ENCODE measurements at places on chromosomes 6 and 20.

DNA sequence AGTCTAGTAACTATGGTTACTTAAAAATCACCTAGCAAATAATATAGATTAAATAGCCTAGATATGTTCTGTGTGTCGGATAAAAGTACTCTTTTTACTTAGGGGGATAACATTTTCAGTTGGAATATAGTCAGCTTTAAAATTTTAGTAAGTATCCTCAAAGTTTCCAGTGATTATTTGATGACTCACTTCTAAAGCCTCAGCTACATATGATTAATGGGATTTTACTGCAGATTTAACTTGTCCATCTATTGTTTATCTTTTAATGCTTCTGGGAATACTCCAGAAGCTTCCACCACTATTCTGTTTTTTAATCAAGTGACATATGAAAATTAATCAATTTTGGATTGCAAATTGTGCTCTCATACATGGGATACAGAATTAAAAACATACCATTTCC lies 8.7 kb upstream of the TENT5A start:
- no peak for DNase-seq

DNA sequence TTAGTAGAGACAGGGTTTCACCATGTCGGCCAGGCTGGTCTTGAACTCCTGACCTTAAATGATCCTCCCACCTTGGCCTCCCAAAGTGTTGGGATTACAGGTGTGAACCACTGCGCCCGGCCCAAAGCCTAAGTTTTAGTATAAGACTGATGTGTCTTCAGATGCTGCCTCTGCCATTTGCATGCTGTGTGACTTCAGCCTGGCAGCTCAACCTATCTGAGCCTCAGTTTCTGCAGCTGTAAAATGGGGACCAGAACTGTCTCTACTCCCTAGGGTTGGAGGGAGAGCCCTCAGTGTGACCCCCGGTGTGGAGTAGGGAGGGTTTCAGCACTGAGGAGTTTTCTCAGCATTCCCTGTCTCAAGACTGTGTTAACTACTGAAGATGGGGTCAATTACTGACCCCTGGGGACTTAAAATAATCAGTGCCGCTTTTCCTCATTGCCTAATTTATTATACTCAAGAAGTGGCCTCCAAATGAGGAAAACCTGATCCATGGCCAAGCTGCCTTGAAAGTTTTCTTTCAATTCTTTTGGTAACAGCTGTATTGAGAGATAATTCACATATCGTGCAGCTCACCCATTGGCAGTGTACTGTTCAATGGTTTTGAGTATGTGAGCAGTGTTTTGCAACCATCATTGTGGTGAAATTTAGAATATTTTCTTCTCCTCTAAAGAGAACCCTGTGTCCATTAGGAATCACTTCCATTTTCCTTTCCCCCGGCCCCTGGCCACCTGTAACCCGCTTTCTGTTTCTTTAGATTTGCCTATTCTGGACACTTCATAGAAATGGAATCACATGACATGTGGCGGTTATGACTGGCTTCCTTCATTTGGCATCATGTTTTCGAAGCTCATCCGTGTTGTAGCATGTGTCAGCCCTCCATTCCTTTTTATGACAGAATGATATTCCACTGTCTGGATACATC lies 64.8 kb downstream of the PHACTR3 start:
- no peak for DNase-seq

DNA sequence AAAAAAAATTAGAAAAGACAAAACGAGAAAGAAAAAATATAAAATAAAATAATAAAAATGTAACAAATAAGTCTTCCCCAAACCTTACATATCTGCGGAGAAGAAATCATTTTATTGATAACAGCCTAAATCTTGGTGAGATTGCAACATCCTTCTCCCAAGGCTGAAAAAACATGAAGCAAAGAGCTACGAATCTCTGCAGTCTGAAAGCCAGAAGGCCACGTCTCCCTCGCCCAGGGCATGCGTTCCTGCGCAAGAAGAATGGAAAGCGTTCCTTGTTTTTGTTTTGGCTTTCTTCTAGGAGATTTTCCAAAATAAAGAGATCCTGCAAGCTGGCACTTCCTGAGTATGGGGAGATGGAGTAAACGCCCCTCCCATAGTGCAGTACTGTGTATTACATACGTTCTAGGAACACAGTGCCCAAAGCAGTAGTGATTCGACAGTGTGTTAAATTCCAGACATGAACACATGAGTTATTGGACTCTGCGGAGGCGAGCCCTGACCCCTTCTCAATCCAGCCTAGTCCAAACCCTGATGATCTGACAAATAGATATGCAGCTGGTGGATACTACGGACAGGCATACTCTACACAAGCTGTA lies 126.7 kb upstream of the RREB1 start:
- DNase-seq: no peak

GRCh38 chr20:6718662-6719368 lies 48.7 kb upstream of the BMP2 start:
- DNase-seq: no peak

DNA sequence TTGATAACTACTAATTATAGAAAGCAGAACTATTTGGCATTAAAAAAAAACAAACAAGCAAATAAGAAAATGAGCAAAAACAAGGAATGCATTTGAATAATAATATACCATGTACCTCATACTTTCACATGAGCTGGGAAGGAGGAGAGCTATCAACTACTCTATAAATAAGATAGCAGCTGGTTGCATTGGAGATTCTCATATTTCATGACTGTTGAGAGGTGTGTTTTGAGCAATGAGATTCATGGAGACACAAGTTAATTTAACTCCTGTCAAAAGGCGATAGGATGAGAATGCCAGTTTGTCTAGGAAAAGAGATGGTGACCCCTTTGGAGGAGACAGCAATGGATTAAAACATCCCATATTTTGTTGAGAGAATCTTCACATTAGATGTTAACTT lies 348.8 kb upstream of the SPTLC3 start:
- no peak for DNase-seq

GRCh38 chr6:113679051-113679450 lies 178.1 kb upstream of the MARCKS start:
- DNase-seq: no peak

DNA sequence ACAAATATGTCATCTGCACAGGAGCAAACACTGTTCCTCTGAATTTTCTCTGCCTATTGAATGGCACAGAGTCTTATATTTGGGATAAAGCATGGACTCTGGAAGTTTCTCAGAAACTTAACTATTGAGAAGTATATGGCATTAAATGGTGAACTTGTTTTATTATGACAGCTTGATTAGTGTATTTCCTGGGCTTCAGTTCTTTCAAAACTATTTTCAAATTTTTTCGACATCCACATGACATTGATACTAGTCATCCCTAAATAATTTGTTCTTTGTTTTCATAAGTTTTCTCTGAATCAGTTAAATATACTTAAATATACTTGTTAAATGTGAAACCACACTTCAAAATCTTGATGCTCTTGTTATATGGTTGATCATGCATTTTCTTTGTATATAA lies 144.0 kb upstream of the TSHZ2 start:
- DNase-seq: no peak

DNA sequence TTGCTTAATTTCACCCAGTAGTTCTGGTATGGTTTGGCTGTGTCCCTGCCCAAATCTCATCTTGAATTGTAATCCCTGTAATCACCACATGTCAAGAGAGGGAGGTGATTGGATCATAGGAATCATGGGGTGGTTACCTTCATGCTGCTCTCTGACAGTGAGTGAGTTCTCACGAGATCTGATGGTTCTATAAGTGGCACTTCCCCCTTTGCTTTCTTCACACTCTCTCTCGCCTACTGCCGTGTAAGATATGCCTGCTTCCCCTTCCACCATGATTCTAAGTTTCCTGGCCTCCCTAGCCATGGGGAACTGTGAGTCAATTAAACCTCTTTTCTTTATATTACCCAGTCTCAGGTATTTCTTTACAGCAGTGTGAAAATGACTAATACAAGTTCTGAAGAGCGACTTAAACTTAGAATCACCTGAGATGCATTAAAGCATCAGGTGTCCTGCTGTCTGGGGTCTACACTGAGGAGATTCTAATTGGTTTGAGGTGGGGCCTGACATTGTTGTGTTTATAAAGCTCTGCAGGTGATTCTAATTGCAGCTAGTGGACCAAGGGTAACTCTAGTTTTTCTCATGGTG lies 82.1 kb upstream of the DTNBP1 start:
- DNase-seq: no peak

DNA sequence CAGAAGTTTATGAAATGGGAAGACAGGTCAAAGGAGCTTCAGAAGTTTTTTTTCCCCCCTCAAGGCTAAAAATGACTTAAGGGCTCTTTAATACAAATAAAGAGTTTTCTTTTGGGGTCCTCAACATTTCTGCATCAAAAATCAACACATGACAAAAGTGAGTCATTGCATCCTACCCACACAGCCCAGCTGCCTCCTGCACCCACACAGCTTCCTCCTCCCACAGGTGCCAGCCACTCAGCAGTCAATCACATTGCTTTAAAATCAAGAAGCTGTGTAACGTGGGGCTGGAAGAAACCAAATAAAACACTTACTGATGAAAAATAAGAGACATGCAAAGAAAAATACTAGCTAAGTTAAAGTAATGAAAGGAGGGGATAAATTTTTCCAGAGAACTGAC lies 68.5 kb downstream of the MAP3K5 start:
- DNase-seq: peak; percentile 44

DNA sequence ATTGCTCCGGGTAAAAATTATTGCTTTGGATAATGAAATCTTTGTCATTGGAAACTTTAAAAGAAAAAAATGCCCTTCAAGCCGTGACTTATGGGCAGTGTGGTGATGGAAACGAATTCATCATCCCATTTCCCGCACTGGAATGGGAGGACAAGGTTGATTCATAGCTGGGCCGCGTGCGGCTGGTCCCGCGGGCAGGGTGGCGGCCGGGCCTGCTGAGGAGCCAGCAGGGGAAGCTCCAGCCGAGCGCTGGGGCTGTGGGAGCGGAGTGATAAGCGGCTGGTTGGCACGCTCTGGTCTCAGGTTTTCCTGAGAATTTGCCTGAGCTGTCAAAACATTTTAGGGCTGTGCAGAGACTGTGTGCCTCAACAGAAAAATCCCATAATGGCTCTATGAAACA lies 351.7 kb downstream of the CDC5L start:
- no peak for DNase-seq
